AG20443 (cell line): ENCODE measurements at places on chromosomes 13 and 19.
A peak's percentile ranks its signal among the peaks of the same experiment; 100 is the strongest.

GRCh38 chr19:43594710-43595604 lies 977 bp downstream of the IRGQ start:
- DNase-seq, result peak; percentile 67

DNA sequence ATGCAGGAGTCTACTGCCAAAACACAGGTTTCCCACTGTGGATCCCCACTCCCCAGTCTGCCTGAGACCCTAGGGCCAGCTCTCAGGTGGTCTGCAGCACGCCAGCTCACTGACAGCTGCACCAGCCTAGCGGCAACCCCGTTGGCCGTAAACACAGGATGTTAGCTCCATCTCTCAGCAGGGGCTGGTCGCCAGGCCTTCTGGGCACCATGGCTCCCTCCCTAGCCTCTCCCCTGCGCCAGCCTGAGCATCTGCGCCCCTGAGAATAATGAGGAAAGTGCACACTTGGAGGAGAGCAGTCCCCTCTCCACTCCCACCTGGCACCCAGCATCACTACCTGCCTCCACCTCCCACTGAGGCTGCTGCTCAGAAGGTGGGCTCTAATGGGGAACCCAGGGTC lies 20.8 kb upstream of the EPHX3 start:
- no peak for DNase-seq

DNA sequence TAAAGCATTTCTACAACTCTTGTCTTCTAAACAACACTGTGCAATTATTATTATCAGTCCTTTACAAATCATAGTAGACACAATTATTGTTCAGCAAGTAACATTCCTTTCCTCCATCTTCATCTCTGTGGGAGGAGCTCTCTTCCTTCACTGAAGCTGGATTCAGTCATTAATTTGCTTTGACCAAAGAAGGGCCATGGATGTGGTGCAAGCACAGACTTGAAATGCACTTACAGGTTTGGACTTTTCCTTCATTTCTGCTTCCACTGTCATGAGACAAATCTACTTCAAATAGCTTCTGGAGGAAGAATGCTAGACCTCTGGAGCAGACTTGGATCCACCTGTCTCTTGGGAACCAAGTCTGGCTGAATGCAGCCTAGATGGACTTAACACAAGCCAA lies 336.6 kb upstream of the SLITRK6 start:
- no peak for DNase-seq

- DNase-seq, result peak; percentile 30
Measured at GRCh38 chr13:23794267-23795161, 94.7 kb downstream of the MIPEP start.

DNA sequence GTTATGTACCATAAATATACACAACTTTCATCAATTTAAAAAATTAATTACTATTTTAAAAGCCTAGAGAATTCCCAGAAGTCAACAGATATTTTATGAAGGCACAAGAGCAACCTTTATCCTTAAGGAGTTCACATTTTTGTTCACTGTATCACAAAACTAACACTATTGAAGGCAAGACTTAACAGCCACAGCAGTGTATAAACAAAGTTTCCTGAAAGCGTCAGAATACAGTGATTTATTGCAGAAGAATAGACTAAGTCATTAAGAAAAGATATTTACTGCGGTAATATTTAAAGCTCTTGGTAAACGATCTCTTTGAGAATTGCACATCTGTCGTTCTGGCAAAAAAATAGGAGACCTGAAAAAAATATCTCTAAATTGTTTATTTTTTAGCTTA lies 419.3 kb upstream of the NBEA start:
- no peak for DNase-seq

- no peak for DNase-seq
Measured at GRCh38 chr19:15197275-15197941, 3.4 kb downstream of the NOTCH3 start.

- DNase-seq, result no peak
Measured at GRCh38 chr13:105327581-105328126, 1207.8 kb downstream of the EFNB2 start.

DNA sequence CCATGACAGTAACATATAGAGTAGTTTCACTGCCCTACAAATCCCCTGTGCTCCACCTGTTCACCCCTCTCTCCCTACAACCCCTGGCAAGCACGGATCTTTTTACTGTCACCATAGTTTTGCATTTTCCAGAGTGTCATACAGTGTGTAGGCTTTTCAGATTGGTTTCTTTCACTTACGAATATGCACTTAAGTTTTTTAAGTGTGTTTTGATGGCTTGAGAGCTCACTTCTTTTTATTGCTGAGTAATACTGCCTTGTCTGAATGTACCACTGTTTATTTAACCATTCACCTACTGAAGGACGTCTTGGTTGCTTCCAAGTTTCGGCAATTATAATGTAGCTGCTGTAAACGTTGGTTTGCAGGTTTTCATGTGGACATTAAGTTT lies 175.1 kb downstream of the ITGBL1 start:
- DNase-seq, result no peak

- peak; percentile 12 for DNase-seq
Measured at GRCh38 chr13:77429320-77430142, 102.6 kb upstream of the MYCBP2 start.

DNA sequence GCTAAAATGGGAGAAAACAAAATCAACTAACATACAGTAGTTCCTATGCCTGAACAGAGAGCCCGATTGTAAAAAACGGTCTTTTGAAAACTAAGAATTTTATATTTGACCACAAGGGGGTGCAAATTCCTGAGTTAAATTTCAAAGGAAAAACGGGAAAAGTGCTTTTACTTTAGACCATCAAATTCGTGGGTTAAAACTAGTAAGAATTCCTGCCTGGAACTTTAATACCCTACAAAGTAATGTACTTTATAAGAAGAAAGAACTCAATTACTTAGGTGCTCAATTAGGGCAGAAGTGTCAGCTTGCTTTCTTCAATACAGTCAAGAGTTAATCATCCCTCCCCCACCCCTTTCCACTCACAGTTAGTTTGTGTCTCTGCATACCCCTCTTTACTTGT lies 69.8 kb downstream of the KCNRG start:
- peak; percentile 9 for DNase-seq

DNA sequence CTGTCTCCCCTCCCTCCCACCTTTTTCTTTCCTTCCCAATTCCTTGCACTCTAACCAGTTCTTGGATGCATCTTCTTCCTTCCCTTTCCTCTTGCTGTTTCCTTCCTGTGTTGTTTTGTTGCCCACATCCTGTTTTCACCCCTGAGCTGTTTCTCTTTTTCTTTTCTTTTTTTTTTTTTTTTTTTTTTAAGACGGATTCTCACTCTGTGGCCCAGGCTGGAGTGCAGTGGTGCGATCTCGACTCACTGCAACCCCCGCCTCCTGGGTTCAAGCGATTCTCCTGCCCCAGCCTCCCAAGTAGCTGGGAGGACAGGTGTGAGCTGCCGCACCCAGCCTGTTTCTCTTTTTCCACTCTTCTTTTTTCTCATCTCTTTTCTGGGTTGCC lies 6.9 kb downstream of the MYADM start:
- DNase-seq, result no peak

DNA sequence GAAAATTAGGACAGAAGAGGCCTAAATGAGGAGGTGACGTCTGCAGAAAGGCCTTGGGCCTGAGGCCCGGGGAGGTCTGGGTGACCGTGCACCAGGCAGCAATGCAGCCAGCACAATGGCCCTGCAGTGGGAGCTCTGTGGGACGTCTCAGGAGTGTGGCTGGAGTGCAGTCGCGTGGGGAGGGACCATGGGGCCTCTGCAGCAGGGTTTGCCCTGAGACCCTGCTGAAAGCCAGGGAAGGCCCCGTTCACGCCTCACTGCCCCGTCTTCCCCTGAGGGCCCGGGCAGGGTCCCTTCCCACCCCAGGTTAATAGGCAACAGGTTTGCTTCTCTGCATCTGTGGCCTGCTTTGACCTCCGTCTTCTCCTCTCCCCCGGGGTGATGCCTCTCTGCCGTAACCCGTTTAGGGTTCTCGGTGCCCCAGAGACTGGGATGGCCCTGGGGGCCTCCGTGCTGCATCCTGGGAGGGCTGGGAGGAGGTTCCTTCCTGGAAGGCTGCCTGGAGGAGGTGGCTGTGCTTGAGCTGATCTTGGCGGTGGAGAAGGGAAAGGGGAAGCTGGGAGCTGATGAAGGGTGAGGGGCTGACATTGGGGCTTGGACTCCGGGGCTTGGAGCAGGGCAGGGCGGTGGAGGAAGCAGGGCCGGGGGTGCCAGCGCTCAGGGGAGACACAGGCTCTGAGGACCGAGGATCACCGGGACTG lies 9.7 kb downstream of the PALM start:
- DNase-seq, result no peak

DNA sequence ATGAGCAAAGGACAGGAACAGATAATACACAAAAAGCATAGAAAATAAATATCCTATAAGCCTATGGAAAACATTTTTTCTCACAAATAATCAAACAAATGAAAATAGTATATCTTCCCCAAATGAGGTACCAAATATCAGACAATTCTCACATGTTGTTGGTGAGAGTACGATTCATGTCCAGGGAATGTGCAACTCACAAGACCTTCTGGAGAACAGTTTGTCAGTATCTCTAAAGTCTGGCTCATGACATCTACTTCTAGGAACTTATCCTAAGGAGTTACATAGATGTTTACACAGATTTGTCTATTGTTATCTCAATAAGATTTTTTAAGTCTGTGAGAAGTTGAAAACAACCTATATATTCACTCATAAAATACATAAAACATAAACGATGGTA lies 80.3 kb upstream of the ARHGEF7 start:
- DNase-seq, result peak; percentile 43

- DNase-seq, result no peak
Measured at GRCh38 chr19:1316466-1316865, 30.8 kb downstream of the EFNA2 start.
